ENCODE measurements at places on chromosomes 6 and 20.

- DNase-seq, result no peak
Measured at GRCh38 chr20:19749618-19750071, 8.4 kb upstream of the RIN2 start.

DNA sequence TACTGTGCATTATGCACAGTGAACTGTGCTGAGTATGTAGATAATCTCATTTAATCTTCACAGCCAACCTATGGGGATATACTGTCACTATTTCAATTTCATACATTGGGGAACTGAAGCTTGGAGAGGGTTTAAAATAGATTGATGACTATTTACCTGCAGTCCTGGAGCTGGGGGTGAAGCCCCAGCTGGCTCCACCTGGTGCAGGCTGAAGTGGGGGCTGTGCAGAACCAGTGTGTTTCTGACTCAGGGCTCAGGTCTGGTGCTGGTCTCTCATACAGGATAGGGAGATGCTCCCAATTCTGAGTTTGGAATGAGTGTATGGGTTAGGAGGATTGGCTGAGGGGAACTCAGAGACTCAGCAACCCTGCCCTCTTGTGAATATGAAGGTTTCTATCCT lies 176.1 kb upstream of the CEP162 start:
- DNase-seq, result no peak

GRCh38 chr6:45052325-45052724 lies 275.8 kb upstream of the RUNX2 start:
- DNase-seq, result no peak

- no peak for DNase-seq
Measured at GRCh38 chr20:50916257-50916656, 15.0 kb downstream of the ADNP start.

GRCh38 chr6:158591134-158591809 lies 31.4 kb downstream of the TMEM181 start:
- DNase-seq, result no peak

DNA sequence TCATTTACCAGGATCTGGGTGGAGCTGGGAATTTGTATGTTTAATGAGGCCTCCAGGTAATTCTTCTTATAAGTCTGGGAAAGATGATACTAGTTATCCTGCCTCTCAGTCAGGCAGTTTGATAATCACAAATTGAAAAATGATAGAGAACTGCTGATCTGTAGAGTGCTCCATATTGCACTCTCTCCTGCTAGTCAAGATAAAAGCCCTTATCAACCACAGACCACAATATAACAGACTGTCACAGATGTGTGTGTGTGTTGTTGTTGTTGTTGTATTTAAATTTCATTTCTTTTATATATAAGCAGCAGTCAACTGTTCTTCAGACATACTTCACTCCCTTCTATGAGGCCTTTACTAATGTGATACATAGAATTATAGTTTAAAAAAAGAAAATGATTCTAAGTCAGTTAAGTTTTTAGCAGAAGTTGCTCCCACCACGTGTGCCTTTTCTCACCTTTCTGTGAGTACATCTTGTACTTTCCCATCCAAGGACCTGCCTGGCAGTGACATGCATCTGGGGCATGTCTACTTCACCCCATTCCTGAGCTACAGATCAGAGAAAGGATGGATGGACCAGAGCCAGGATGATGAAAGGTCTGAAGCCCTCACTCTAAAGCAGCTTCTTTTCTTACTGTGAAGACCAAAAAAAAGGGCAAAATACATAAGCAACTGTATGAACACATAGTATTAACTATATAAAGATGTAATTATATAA lies 29.8 kb downstream of the TENT5A start:
- no peak for DNase-seq

DNA sequence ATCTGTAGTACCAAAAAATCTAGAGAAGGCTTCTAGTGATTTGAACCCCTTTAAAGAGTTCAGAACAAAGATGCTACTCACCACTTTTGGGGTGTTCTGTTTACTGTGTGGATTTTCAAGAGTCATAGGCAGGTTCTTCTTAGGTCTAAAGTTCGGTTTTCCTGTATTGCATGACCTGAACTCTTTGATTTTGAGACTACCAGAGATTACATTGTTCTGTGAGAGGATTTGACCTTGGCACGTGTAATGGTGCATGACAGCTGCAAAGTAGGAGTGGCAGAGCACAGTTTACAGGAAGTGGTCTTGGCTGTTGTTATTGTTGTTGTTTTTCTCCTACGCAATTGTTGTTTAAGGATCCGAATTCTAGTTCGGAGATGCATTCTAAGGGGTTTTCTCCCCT lies 592.7 kb downstream of the EPHA7 start:
- no peak for DNase-seq

DNA sequence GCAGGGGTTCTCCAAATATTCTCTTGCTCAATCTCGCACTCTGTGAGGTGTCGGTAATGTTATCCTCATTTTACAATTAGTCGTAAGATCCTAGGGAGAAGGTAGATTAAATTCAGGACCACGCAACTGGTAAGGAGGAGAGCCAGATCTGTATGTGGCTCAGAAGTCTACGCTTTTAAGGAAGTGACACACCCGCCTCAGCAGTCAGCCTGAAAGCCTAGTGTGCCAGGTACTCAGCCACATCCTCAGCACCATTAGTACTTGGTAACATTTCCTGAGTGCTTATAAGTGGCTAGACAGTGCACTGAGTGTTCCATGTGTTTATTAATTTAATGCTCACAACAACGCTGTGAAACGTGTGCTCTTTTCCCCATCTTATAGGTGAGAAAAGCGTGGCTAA lies 63.7 kb downstream of the DHX35 start:
- no peak for DNase-seq

Measured in hematopoietic multipotent progenitor cell (in vitro differentiated cells).